ENCODE measurements at places on chromosomes 1 and 21. TPM values are rescaled to one million over a fixed set of nuclear protein-coding genes. Genes with fewer than 3 reads are reported as not detected.

SDCCAG8 gene
- 14.8 TPM for polyA plus RNA-seq

LHX8 gene
- polyA plus RNA-seq: not detected

LCE1B gene
- not detected for polyA plus RNA-seq

TTC22 gene
- polyA plus RNA-seq: 1.9 TPM

NT5C1A gene
- polyA plus RNA-seq: not detected

USP25 gene
- 9.3 TPM for polyA plus RNA-seq

VTCN1 gene
- not detected for polyA plus RNA-seq

SMCP gene
- polyA plus RNA-seq: not detected

TSPAN2 gene
- 0.59 TPM for polyA plus RNA-seq

PCSK9 gene
- 0.26 TPM for polyA plus RNA-seq

LCE3E gene
- polyA plus RNA-seq: not detected

TRNP1 gene
- 6.1 TPM for polyA plus RNA-seq

S100A16 gene
- 52.0 TPM for polyA plus RNA-seq

KRTAP10-6 gene
- polyA plus RNA-seq: not detected

SPRR4 gene
- polyA plus RNA-seq: not detected

TPTE gene
- polyA plus RNA-seq: not detected

USH2A gene
- not detected for polyA plus RNA-seq

CD160 gene
- polyA plus RNA-seq: 2.9 TPM

OR2M3 gene
- not detected for polyA plus RNA-seq

CYP4Z1 gene
- 0.03 TPM for polyA plus RNA-seq

KCNE2 gene
- not detected for polyA plus RNA-seq
